ENCODE measurements at places on chromosomes 1 and 21. TPM values are rescaled to one million over a fixed set of nuclear protein-coding genes. Genes with fewer than 3 reads are reported as not detected.

Gene PALMD
- total RNA-seq: 0.32 TPM

Gene SPATC1L
- 27.5 TPM for total RNA-seq

Gene CNR2
- total RNA-seq: not detected

Gene PLA2G2C
- 0.50 TPM for total RNA-seq

DNA sequence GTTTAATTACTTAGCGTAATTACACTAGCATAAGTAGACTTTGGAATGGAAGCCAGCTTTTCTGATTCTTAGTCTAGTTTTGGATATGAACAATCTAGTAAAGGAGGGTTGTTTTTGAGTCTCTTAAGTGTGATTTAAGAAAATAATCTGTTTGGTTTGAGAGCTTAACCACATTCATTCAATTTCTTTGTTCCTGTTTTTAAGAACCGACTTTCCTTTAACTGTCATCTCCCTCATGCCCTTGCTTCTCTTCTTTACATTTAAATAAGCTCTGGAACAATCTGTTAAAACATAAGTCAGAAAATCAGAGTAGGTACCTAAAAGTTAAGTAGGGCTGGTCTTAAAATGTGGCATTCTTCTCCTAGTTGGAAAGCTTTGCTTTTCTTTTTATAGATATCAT, 27.7 kb downstream of the CDC42 start:
- DNase-seq: no peak

- DNase-seq: no peak
Measured at GRCh38 chr21:44590311-44590721, 2.0 kb downstream of the KRTAP10-6 start.

DNA sequence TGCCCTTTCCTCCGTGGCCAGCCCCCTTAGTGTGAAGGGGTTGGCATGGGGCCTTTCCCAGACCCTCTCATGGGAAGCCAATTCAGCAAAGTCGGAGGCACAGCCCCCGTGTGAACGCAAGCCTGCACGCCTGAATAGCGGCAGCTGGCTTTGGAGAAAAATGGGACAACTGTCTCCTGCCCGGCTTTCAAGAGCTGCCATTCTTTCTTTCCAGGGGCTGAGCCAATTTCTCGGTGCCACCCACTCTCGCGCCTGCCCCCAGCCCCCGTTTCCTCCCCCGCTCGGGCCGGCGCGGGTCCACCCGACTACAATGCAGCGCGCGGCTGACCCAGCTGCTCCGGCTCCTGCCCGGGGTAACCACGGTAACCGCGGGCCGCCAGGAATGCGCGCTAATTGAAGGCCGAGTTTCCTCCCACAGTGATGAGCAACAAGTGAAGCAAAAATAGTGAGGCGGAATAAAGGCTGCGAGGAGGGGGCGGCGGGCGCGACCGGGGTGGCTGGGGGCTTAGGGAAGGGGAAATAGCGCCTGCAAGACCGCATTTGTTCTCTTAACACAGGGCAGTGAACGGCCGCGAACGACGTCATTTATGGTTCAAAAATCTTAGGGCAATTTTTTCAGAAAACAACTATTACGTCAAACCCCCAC, 27.8 kb downstream of the ILDR2 start:
- DNase-seq: peak; percentile 76

GRCh38 chr1:161073474-161074121, 3.9 kb upstream of the ARHGAP30 start:
- DNase-seq: no peak

- no peak for DNase-seq
Measured at GRCh38 chr1:233355841-233356704, 28.5 kb downstream of the MAP3K21 start.

Gene CAPN9
- 0.77 TPM for total RNA-seq

Gene HPCAL4
- 0.69 TPM for total RNA-seq

Gene DNAJC6
- total RNA-seq: 19.4 TPM

- DNase-seq: no peak
Measured at GRCh38 chr1:185804206-185804605, 70.0 kb downstream of the HMCN1 start.

- DNase-seq: no peak
Measured at GRCh38 chr1:105138458-105138893, 1388.8 kb downstream of the AMY1C start.

DNA sequence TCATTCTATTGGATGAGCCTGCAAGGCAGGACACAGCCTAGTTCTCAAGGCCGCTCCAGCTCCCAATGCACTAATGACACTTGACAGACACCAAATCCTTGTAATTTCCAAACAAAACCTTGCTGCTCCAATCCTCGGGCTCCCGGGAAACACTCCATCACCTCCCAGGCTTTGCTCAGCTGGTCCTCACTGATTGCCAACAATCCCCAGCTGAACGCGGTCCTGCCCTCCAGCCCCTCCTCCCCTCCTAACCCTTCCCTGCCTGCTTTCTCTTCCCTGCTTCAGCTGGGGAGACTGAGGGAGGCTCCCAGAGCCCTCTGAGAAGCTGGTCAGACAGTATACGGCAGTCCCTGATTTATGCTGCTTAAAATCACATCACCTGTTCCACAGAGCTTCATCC, 114.4 kb upstream of the TNR start:
- DNase-seq: no peak

Gene CD53
- not detected for total RNA-seq

DNA sequence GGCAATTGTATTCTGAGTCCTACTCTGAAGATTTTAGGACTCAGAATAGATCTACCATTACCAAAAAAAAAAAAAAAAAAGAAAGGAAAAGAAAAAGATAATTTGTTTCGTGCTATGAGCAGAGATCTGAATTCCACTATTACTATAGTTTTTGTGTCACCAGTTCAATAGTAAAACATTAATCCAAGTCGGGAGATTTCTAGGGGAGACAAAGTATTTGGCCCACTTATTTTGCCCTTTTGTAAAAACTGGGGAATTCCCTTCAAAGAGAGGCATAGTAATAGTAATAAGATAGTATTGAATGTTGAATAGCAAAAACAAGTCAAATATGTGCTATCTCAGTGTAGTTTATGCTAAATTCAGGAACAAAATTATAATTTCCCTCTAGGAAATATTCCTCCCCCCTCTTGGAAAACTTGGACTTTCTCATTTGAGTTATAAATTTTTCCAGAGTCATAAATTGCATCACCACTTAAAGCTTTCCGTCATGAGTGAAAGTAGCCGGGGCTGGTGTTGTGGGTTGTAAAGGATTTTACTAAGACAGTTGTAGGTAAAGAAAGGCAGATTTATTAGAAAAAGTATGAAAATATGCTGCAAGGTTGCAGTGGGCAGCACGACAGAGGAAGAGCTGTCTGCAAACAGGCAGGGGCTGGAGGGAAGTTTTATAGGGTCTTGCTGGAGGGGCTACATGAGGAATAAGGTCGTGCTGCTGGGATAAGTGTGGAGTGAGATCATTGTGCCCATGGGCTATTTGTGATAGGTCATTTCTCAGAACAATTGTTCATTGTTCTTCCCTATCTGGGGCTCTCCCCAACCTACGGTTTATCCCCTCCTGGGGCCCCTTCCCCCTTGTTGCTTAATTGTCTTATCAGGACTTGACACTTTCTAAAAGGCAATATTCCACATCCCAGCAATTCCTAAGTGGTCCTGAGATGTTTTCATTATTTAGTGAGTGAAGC, 1009.9 kb downstream of the PLA2G4A start:
- no peak for DNase-seq

Gene KRTAP21-2
- not detected for total RNA-seq

DNA sequence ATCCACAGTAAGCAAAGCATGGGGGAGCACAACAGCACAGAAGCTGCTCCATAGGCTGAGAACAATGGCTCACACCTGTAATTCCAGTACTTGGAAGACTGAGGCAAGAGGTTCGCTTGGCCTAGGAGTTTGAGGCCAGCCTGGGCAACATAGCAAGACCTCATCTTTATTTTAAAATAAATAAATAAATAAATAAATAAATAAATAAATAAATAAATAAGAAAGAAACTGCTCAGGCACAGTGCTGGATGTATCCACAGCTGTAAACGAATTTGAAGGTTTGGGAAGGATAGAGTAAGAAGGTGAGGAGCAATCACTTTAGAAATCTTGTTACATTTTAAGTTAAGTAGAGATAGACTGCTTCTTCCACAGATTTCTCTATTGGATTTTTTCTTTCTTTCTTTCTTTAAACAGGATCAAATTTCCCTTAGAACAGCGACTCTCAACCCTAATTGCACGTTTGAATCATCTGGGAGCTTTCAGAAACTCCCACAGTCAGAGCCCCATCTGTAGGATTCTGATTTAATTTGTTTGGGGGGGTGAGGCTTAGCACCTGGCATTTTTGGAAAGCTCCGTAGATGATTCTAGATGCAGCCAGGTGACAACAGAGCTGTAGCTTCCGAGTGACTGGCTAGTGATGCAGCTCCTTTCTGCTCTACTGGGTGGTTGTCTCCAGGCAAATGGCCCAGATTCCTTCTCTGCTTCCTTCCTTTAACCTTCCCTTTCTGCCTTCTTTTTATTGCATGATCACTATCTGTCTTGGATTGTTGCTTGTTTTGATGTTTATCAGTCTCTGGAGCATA, 53.5 kb downstream of the S1PR1 start:
- DNase-seq: no peak

DNA sequence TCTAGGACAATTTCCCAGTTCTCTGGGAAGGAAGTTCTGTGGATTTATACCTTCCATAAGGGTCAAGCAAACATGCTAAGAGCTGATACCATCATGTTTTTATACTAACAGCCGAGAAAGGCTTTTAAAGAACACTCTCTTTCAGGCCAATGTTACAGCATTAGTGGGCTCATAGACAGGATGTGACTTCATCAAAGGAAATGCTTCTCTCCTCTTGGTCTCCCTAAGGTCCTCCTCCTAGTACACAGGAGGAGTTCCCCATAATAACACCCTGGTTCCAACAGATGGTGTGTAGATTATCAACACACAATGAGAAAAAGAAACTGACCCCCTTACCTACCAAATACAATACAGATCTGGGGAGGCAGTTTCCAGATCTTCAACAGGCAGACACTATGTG, 26.7 kb upstream of the GLIS1 start:
- DNase-seq: no peak

DNA sequence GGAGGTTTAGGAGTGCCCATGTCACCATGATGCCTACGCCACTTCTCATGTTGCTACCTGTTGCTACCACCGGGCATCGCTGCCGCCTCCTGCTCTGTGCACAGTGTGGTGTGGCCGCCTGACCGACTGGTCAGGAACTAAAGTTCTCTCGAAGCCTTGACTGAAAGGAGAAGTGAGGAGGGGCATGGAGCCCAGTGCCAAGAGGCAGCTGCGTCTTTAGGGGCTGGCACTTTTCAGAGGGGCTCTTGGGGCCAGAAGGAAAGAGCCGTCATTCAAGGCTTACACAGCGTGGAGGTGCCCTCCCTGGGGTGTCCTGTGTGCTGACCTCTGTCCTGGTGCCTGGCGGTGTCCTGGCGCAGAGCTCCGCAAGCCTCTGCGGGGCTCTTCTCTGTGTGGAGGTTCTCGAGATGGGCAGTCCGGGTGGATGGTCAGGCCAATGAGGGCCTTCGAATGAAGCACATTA, 57.2 kb downstream of the ADARB1 start:
- no peak for DNase-seq

Gene TNFSF4
- total RNA-seq: 2.1 TPM

- no peak for DNase-seq
Measured at GRCh38 chr1:67261680-67262079, 46.0 kb upstream of the IL12RB2 start.

- DNase-seq: no peak
Measured at GRCh38 chr1:90313778-90314177, 318.9 kb downstream of the ZNF326 start.

DNA sequence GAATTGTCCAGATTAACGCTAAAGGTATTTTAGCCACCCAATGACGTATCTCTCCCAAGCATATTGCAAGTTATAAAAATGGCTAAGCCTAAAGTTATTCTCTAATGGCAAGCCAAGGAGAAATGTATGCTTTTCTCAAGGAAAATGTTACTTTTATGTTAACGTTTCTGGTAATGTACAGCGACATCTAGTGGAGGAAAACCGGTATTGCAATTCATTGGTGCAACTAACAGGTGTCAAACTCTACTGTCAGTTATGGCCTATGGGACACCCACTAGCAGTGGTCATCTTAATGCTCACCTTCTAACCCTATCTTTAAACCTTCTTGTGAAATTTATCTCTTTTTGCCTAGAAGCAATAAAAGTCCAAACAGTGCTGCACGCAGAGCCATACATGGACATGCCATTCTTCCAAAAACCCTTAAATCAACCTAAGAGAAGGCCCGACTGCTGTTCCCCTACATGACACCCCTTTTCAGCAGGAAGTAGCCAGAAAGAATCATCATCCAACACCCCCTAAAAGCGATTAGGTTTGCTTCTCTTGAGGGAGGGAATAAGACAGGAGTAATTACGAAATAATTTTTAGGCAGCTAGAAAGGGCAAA, 68.7 kb upstream of the LRIF1 start:
- no peak for DNase-seq

Gene C1orf115
- 1.8 TPM for total RNA-seq

GRCh38 chr1:92599184-92599583, 112.5 kb upstream of the GFI1 start:
- DNase-seq: no peak

Gene ACTL8
- not detected for total RNA-seq

- no peak for DNase-seq
Measured at GRCh38 chr1:95953015-95953414, 719.0 kb downstream of the RWDD3 start.

DNA sequence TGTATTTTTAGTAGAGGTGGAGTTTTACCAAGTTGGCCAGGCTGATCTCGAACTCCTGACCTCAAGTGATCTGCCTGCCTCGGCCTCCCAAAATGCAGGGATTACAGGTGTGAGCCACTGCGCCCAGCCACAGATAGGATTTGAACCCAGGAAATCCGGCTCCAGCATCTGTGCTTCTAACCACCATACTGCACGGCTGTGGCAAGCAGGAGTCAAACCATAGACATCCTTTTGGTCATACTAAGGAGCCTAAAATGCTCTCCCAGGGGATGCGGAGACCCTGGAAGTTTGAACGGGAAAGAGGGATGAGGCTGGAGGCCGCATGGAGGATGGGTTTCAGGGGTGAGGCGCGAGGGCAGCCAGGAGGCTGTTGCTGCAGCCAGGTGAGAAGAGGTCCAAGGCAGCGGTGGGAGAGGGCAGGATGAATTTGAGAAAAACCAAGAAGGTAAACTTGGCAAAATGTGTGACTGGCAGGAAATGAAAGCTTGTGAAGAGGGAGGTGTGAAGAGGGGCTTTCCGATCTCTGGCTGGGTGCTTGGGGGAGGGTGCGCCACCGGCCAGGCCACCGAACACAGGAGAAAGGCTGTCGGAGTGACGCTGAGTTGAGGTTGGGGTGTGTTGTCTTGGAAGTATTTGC, 24.0 kb upstream of the CDK18 start:
- DNase-seq: no peak

Measured in mesothelial cell of epicardium (in vitro differentiated cells).